ENCODE measurements at places on chromosomes 2 and 18.

DNA sequence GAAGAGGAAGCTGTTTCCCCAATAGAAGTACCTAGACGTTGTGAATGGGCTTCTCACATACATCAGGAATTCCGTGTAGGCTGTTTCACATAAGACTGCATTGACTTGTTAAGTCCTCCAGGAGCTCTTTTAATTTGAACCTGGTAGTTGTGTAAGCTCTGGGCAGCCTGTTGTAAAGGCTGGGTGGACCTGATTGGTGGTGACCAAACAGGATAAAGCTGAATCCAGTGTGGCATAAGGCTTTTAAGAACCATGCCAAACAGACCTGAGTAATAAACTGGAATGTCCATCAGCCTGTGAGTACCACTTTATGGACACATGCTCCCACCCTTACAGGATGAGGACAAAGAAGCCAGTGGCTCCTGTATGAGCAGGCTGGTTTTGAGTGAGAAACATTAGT, 24.1 kb downstream of the RMND5A start:
- no peak for DNase-seq

GRCh38 chr2:173026479-173026878, 49.2 kb upstream of the MAP3K20 start:
- DNase-seq, result no peak

GRCh38 chr2:208147008-208147407, 1.1 kb upstream of the CRYGB start:
- DNase-seq, result no peak

- DNase-seq, result no peak
These were observed 103.9 kb upstream of the PPP1CB start for GRCh38 chr2:28647682-28648081.

DNA sequence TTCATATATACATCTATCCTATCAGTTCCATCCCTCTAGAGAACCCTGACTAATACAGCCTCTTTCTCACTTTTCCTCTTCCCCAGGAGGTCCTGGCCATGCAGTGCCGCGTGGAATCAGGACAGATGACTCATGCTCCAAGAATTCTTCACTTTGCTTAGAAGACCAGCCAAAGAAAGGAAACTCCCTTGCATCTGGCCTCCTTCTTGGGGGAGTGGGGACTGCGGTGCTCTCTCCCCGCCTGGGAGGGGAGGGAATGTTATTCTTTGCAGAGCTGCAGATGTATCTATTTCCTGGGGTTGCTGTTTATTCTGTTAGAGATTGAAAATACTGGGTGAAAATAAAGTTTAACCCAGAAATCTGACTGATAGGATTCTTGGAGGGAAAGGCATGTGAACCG, 111.5 kb upstream of the SH3BP4 start:
- no peak for DNase-seq

GRCh38 chr2:34660741-34661140, 1061.6 kb upstream of the FAM98A start:
- DNase-seq, result no peak

DNA sequence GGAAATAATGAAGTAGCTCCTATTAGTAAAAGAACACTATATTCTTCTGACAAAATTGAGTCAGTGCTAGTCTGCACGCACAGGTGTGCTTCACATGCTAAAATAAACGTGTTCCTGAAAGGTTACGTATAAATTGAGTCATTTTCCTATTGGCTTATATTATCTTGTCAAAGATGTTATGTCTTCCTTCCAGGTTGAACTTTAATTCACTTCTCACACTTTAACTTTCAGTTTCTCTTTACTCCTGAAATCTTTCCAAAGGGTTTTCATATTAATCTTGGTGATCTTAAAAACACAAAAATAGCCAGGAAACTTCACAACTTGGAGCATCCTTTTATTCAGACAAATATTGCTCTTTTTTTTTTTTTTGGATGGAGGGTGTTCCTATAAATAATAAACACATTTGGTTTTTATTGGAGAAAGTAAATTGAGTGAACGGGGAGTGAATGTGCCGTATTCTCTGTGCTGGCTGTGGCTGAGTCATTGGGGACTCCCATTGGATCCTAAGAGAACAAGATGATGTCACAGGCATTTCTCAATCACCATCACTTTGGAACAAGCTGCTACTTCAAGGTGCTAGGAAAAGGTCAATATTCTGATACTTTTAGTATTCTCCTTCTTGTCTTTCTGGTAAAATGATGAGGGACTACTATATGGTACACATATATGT, 150.2 kb upstream of the SPATS2L start:
- DNase-seq, result no peak

GRCh38 chr2:224688997-224689396, 27.2 kb downstream of the CCDC195 start:
- no peak for DNase-seq

- no peak for DNase-seq
These were observed 45.9 kb upstream of the ITGA4 start for GRCh38 chr2:181411105-181411849.

All from stimulated activated CD8-positive, alpha-beta memory T cell treated with anti-CD3 and anti-CD28 coated beads, Interleukin-4, amount 100 ng/mL, for 1 hour (primary cell).